CD8-positive, alpha-beta memory T cell (primary cell): ENCODE measurements at places on chromosomes 11 and 22.

DNA sequence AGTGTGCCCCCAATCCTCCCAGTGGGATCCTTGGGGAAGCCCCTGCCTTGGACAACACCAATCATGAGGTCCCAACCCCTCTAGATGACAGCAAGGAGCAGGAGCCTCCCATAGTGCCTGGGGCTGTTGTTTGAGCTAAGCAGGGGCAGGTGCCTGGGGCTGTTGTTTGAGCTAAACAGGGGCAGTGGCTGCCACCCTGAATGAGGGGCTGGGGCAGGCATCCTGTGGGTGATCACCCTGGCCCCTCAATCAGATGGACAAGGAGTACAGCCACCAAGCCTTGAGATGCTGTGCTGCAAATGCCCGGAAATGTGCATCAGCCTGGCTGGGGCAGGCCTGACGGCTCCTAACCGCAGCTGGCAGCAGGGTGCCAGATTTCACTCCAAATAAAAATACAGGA is 66.7 kb downstream of the MYEOV start:
- DNase-seq, result no peak

- no peak for DNase-seq
Measured at GRCh38 chr11:10518123-10518522, 22.9 kb downstream of the RNF141 start.

- peak; percentile 14 for DNase-seq
Measured at GRCh38 chr11:46413760-46414465, 22.3 kb upstream of the CHRM4 start.

DNA sequence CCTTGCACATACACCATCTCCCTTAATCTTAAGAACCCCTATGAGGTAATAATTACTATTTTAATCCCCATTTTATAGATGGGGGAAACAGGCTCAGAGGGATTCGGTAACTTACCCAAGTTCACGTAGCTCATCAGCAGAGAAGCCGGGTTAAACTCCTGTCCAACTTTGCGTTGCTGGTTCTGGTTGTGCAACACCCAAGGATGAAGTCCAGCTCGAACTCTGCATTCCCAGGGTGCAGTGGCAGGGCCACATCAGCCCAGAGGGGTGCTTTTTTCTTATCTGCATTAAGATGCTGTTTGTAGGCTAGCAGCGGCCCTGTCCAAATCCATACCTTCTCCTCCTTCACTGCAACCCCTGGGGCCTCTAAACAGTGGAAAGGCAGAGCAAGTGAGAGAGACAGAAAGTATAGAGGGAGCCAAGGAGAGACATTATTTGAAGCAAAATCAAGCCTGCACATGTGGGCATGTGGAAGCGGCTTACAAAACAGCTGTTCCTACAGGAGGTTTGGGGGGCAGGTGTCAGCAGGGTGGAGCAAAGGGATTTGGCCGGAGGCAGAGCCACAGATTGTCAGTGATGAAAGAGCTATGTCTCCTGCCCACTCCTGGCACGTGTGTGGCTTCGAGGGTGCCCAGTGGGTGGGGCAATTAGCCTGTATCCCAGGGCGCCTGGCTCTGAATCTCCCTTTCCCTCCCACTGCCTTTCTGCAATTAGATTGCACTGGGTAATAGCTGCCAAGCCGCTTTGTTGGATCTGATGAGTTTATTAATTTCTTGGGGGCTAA is 129.5 kb upstream of the TBCEL start:
- DNase-seq, result no peak

- DNase-seq, result no peak
Measured at GRCh38 chr11:121930004-121930965, 185.7 kb downstream of the BLID start.

DNA sequence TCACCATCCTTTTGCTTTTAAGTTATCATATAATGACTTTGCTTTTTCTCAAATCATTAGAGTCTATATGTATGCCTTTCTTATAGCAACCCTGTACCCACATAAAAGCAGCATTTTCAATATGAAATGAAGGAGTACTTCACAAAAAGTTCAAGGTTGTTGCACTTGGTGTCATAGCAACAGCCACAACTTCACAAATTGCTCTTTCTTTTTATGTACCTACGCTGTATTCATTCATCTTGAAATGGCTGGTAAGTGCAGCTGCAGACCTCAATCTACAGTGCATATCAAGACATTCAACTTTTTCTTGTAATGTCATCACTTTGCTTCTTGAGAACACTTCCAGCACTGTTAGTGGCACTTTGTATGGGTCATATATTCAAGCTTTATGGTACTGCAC is 18.6 kb downstream of the CWC15 start:
- DNase-seq, result no peak

DNA sequence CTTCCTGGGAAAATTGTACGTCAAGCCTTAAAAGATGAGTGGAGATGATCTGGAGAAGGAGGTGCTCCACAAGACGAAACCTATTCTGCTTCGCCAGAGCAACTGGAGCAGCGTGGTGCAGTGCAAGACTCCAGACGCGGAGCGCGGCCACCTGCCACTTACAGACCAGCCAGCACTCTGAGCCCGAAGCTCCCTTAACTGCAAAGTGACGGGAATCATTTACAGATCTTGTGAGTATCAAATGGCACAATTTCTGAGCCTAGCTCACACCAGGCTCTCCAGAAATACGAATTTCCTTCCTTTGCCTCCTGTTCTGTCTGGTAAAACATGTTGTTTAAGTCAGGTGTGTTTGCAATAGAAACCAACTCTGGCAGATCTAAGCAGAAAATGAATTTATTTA is 369.3 kb downstream of the CADM1 start:
- no peak for DNase-seq

- DNase-seq, result no peak
Measured at GRCh38 chr11:121421149-121421901, 30.8 kb upstream of the SORL1 start.

DNA sequence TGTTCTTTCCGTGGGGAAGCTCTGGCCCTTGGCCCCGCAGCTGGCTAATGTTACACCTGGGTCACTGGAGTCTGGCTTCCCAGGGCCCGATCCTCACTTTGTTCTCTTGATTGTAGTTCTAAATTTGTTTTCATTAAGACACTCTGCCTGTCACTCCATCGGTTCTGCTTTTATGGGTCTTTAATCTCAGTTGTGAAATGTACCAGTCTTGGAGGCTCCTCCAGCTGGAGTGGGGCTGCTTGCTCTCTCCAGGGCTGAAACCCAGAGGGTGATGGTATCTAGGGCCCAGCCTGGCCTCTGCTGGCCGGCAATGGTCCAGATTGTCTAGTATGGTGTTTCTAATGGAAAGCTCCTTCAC is 352.9 kb downstream of the TENM4 start:
- DNase-seq, result no peak

DNA sequence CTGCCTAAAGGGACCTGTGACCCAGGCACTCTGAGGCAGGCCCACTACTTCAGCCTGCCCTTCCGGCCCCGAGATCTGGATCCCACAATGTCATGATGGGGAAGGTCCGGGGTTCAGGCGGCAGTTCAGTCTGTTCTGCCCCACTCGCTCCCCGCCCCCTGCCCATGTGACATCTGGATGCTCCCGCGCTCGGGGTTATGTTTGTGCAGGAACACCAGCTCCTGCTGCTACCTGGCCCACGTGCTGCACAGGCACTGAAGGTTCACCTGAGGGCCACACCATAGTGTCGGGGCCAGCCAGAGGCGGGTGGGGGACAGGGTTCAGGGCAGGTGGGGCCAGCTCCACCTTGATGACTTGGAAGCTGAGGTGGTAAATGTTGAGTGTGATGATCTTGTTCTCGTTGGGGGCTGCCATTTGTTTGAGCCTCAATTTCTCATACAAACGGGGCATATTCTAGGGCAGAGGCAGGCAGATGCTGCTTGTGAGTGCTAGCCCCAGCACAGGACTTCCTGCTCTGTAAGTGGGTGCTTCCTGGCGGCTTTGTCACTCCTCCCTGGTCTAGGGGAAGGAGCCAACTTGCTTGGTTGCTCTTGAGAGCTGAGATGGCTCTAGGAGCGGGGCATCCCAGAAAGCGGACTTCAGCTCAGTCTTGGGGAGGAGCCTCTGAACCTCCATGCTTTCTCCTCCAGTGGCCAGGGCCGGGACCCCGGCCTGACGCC is 4.4 kb upstream of the SIPA1 start:
- peak; percentile 36 for DNase-seq

DNA sequence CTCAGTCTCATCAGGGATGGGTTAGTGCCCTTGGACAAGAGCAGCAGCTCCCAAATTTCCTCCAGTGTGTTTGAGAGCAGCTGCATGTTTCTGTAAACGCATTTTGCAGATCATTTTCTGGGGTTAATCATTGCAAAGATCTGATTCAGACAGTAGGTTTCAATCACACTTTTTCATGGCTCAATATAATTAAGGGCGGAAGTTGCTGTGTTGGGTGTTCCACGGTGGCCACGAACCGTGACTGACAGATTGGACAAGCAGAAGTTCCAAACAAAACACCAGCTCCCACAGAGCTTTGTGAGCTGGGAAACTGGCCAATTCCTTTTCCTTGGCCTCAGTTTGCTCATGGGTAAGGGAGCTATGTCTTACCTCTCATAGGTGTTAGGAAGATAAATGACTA is 8.4 kb upstream of the RASSF10 start:
- no peak for DNase-seq

DNA sequence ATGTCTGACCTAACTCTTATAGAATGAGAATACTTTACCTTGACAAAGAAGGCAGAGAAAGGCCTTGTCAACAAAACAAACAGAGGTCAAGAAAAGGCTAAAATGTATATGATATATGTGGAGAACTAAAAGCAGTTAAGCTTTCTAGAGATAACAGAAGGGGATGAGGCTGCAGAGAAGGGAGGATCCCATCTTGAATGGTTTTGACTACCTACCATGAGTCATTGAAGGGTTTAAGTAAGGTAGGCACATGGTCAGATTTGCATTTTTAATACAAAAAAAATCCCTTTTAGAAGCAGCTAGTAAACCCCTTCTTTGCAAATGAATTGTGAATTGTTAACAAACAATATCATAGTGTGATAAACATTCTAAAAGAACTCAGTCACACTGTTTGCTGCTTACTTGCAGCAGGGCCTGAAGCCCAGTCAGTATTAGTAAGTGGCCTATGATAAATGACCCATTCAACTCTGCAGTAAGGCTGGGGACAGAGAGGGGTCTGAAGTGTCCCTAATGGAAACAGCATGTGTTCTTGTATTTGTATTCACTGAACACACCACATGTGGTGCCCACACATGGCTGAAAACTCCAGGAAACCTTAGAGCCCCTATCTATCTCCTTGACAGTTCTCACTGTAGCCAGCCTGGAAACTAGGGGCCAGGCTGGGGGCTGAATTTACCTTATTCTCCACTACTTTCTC is 328.8 kb upstream of the PITPNB start:
- no peak for DNase-seq
